ENCODE measurements at places on chromosomes 2 and 18.
A peak's percentile ranks its signal among the peaks of the same experiment; 100 is the strongest.

DNA sequence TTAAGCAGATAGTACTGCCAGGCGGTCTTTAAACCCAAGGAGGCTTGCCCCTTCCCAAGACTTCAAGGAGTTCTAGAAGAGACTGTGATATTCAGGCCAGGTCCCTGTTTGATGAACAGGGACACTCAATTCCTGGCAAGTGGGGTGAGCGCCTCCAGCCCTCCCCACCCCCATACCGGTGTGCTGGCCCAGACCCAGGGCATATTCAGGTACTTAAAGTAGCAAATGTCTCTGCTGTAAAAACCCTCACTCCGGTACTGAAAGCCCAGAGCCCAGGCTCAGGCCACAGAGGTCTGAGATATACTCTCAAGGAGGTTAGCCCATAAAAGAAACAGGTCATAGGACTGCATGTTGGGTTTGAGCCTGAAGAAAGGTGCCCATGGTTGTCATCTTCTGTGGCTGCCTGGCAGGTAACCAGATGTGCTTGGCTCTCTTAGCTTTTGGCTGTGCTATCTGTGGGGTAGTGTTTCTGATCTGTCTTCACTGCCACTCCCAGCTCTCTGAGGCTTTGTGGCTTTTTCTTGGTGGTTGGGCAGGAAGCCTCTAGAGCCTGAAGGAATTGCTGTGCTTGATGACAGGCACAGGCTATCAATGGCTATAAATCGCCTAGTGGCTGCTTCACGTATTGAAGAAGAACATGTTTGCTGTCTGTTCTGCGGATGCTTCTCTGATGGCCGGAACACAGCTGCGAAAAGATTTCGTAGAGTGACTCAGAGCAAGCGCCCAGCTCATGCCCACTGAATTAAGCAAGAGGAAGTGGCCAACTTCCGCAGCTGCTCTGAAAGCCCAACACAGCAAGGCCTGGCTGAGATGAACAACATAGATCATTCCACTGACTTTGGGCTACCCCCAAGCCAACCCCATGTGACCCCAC, 63.3 kb upstream of the ALPP start:
- peak; percentile 95 for DNase-seq

GRCh38 chr2:85269959-85270358, 57.8 kb downstream of the TGOLN2 start:
- DNase-seq = no peak

- peak; percentile 41 for DNase-seq
These were observed 162.3 kb upstream of the REV1 start for GRCh38 chr2:99651930-99652670.

DNA sequence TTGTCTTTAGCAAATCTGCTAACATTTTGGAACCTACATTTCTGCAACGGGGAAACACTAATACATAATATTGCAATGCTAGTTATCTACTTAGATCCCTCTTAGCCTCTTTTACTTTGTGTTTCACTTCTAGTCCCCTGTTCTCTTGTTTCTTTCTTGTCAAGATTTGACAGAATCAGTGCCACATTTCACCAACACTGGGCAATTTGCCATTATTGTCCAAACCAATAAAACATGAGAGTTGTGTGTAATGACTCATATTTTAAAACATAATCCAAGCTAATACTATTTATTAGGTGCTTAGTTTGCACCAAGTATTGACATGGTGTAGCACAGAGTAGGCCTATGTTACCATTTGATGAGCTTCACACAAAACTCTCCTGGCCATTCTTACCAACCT, 33.7 kb upstream of the ACVR1C start:
- DNase-seq = no peak

DNA sequence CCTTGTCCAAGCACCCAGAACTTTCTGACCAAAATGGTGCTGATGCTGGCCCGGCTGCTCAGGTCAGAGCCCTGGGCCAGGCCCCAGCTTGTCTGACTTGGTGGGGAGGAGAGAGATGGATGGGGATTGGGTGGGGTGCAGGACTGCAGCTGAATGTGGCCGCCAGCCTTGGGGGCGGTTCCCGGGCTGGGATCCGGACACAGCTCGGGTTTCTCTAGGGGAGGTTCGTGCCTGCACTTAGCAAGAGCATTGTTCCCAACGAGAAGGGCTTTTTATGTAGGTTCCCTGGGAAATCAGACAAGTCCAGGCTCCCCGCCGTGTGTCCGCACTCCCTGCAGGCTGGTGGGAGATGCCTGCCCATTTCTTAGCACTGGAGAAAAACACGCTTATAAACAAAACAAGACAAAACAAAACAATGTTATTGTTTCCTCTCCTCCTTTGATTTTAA, 50.5 kb upstream of the HS6ST1 start:
- DNase-seq = no peak

GRCh38 chr2:157291018-157291417, 33.5 kb downstream of the GALNT5 start:
- no peak for DNase-seq

- no peak for DNase-seq
These were observed 1262.7 kb upstream of the NRXN1 start for GRCh38 chr2:52294628-52295027.

DNA sequence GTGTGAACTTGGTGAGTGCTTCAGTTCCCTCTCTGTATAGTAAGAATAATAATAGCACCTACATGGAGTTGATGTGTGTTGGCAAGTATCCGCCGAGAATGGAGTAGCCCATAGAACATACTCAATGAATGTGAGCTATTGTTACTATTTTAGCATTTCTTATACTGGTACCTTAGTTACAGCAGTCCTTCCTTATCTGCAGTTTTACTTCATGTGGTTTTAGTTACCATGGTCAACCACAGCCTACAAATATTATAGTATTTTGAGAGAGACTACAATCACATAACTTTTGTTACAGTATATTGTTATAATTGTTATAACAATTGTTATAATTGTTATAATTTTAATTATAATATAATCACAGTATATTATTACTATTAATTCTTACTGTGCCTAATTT, 152.5 kb upstream of the RASGRP3 start:
- no peak for DNase-seq

DNA sequence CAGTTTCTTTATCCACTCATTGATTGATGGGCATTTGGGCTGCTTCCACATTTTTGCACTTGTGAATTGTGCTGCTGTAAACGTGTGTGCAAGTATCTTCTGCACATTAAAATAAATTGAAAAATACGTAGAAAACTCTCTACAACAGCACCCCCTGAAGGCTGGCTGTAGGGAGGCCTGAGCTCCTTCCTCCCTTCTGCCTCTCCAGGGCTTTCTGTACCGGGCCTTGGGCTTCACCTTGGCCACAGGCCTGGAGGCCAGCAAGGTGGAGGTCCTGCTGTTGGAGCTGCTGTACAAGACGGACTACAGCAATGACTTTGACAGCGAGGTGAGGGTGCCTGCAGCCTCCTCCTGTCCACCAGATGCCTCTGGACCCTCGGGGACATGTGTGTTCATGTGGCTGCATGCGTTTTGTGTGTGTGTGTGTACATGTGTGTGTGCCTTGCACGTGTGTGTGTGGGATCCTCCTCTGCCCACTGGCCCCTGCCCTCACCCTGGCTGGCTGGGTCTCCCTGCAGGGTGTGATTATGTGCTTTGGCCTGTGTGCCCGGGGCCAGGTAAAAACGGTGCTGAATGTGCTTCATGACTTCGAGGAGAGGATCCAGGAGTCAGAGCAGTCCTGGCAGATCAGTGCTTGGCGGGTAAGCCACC, 29.2 kb downstream of the MROH2A start:
- DNase-seq = no peak

- DNase-seq = peak; percentile 80
These were observed 27.5 kb downstream of the EML4 start for GRCh38 chr2:42196403-42197267.

GRCh38 chr2:79833235-79833878, 320.5 kb downstream of the CTNNA2 start:
- DNase-seq = no peak

DNA sequence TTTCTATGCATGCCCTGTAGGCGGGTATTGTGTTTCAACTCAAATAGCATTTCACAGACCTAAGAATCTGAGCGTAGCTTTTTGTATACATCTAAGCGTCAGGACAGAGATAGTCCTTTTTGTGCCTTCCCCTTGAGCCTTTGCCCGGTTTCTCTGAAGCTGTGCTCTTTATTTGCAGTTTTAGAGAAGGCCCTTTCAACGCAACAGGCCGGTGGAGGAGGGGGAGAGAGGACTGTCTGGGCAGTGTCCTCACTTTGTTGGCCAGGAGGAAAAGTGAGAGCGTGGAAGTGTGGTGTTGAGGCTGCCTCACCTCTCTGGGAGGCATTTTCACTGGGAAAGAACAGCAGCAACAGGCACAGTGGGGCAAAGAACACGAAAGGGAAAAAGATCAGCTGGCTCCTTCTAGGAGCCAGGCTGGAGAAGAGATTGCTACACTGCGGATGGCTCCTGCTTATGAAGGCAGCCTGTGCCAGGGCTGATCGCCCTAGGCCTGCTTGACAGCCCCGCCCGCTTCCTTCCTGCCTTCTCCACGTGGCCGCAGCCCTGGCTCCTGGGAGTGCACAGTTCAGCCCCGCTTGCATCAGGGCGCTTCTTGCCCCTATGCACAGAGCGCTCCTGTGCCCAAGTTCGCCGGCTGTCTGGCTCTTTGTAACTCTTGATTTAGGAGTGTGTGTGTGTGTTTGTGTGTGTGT, 195.6 kb upstream of the POU3F3 start:
- DNase-seq = peak; percentile 49

GRCh38 chr18:48777744-48778116, 173.0 kb downstream of the SMAD7 start:
- DNase-seq = peak; percentile 45

- DNase-seq = no peak
These were observed 100.6 kb downstream of the ACKR3 start for GRCh38 chr2:236670235-236670620.

DNA sequence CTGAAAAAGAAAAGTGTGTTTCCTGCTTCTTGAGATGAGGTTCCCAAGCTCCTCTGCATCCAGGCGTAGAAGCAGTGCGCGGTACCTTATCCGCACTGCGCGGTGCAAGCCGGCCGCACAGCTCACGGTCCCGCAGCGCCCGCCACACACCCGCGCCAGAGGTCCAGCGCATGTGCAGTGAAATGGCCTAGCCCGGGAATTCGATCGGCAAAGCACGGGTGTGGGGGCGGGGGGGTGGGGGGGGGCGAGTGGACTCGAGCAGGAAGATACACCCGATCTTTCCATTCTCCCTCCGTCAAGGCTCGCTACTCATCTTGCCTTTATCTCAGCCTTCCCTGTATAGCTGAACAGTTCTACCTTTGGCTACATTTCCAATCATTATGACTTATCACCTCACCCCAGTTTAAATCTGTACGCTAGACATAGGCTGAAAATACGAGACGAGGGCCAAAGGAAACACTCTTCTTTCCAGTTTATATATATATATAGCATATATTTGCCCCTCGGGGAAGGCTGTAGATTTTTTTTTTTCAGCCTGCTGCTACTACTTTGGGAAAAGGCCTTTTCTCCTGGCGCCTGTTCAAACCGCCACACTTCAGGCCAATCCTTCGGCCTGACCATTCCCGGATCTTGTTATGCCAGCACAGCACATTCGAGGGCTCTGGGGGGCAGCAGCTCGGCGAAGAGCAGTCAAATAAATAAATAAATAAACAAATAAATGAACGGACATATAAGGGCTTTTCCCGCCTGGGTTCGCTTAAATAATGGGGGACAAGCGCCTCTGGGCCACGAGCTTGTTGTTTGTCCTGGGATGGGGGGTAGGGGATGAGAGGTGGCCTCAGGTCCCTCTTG, 10.4 kb downstream of the HOXD8 start:
- DNase-seq = no peak

DNA sequence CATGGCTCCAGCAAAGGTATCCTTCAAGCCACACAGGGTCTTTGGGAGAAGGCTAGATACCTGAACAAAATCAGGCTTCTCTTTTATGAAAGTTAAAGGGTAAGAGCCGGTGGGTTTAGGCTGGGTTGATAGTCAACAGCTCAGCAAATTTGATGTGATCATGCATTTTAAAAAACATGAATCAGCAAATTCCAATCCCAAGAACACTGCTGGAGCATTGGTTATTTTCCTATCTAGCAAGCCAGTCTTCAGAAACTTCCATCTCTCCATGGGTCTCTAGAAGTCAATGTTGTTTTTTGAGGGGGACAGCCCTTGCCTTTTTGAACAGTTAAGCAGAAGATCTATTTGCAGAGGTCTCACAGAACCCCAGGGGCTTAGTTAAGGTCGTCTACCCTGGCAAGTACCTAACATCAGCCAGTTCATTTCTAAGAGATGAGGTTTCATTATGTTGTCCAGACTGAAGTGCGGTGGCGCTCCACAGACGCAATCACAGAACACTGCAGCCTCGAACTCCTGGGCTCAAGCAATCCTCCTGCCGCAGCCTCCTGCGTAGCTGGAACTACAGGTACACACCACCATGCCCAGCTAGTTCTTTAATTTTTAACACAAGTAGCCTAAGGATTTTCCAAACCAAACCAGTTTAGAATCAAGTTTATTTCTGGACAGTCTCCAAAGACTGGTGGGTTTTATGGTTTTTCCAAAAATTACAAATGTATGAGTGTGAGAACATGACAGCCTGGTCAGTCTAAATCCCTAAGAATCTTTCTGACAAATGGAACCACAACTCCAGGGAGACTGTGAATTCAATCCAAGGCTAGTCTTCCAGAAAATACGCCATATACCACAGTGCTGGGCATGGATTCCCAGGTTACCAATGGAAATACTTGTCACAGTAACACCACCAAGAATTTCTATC, 4.1 kb upstream of the ZCCHC2 start:
- no peak for DNase-seq

DNA sequence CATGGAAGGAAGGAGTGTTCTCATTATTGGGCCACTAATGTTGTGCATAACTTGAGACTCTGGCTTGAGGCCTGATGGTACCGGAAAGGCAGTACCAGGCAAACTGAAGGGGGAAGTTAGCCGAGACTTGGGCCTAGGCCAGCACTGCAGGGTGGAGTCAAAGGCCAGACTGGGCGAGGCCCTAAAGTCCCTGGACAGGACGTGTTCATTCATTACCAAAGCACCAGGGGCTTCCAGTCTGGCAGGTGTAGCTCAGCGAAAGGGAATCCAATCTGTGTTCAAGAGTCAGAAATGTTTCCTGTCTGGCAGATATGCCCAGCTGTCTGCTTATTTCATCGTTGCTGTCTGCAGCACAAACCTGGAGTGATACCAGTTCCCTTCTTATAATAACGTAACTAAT, 4.7 kb upstream of the ITSN2 start:
- DNase-seq = peak; percentile 86

DNA sequence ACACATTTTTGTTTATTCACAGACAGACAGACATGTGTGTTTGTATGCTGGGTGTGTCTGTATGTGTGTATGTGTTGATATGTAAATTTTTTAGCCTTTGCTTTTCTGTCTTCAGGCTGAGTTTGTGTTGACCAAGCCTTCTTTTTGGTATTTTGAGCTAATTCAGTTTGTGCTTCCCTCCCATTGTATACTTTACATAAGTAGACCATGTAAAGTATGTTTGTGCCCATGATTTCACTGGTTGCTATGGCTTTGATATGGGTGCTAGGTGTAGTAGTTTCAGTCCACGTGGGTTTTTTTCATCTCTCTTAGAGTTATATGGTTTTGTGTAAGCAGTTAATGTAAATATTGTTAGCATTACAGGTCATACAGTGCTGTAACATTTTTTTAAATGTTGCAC, 129.4 kb upstream of the EPC2 start:
- DNase-seq = no peak

All from suppressor macrophage treated with lipopolysaccharide for 1 hour (primary cell).